Cardiac fibroblast (primary cell): ENCODE measurements at places on chromosomes 4 and X.

- DNase-seq: no peak
These were observed 29.1 kb downstream of the ARHGEF9 start for GRCh38 chrX:63755892-63756291.

- DNase-seq: peak; percentile 23
These were observed 14.7 kb downstream of the GRPR start for GRCh38 chrX:16138108-16138427.

DNA sequence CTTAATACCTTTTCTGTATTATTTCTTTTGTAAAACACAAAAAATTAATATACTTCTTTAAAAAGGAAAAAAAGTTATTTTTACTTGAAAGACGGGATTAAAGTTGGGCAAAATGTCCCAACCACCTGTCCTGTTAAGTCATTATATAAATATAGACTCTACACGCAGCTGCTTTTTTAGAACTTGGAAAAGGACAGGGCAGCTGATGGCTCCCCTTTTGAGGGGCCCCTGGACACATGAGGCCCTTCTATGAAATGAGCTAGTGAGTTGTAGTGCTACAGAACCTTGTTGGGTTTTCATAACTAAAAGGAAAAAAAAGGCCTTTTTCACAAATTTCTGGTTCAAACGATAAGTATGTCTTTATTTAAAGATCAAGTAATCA lies 600 bp upstream of the BEX2 start:
- no peak for DNase-seq

- peak; percentile 66 for DNase-seq
These were observed 79.6 kb downstream of the COMMD8 start for GRCh38 chr4:47383829-47384427.

DNA sequence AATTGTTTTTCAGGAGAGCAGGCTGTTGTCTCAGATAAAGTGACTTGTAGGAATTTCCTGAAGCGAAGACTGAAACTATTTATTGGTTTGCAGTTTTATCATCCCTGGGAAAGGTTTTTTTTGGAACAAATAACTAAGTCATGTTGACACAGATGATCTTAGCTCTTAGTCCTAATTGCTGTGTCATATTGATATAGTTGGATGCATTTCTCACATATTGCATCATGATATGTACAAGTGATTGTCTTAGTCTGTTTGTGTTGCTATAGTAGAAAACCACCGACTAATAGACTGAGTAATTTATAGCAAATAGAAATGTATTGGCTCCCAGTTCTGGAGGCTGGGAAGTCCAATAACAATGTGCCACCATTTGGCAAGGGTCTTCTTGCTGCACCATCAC lies 397.5 kb upstream of the PPP1R2C start:
- peak; percentile 0 for DNase-seq

DNA sequence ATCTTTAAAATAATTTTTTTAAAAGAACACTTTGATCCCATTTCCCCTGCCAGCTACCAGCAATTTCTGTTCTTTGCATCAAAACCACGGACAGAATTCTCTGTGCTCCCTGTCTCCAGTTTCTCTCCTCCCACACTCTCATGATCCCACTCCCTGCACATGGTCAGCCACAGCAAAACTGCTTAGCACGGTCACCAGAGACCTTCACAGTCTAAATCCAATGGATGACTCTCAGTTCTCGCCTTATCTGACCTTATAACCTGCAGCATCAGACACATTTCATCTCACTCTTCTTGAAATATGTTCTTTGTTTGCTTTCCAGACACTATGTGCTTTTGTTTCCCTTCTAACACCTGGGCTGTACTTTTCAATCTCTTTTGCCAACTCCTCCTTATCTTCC lies 131.5 kb downstream of the NR3C2 start:
- DNase-seq: no peak
